ENCODE measurements at places on chromosomes 6 and 20. TPM values are rescaled to one million over a fixed set of nuclear protein-coding genes. Genes with fewer than 3 reads are reported as not detected.

Gene SLA2
- total RNA-seq, result not detected

Gene PTPRT
- not detected for total RNA-seq

Gene RPS6KA2
- 120 TPM for total RNA-seq

Gene ADGRF5
- 2.0 TPM for total RNA-seq

Gene TBXT
- not detected for total RNA-seq

Gene PIM1
- total RNA-seq, result 3.6 TPM

- DNase-seq, result no peak
Observed at GRCh38 chr6:133816171-133816570, 72.7 kb upstream of the TCF21 start.

GRCh38 chr20:46999801-47000465 is 105.3 kb downstream of the EYA2 start:
- DNase-seq, result no peak

DNA sequence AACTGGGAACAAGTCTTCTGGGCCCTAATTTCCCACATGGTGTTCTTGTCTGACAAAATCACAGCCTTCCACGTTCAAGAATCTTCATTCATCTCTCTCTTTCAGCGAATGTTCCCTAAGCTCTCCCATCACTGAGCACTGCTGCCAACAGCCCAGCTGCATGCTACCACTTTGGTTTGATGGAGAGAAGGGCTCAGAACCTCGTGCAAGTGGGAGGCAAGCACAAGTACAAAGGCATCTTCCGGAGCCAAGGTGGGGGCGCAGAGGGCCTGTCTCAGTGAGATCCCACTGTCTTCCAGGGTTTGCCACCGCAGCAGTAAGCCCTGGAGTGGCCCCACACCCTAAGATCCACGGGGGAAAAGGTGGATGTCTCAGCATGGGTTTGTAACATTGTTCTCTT is 17.2 kb downstream of the DLL1 start:
- no peak for DNase-seq

DNA sequence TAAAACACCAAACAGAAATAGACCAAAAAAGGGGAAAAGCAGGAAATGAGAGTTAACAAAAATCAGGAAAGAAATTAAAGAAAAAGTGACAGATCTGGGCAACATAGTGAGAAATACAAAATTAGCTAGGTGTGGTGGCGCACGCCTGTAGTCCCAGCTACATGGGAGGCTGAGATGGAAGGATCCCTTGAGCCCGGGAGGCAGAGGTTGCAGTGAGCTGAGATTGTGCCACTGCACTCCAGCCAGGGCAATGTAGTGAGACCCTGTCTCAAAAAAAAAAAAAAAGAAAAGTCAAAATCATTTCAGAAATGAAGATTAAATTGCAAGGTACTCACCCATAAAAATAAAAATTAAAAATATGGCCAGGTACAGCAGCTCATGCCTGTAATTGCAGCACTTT is 13.0 kb upstream of the GRM4 start:
- DNase-seq, result no peak

DNA sequence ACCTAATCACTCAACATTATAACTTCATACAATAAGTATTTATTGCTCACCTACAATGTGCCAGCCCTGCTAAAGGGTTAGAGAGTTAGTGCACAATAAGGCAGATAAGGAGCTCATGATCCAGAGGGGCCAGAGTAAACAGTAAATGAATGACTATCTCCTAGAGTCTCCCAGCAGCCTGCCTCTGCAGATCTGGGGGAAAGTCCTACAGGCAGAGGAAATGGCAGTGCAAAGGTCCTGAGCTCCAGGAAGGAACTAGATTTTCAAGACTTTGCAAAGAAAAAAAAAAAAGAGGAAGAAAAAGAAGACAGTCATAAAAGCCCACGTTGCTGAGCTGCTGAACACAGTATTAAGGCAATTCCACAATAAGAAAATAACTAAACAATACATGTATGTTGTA is 160.1 kb downstream of the SIM1 start:
- DNase-seq, result peak; percentile 67

- DNase-seq, result peak; percentile 22
Observed at GRCh38 chr6:166997768-166998255, 1.4 kb upstream of the CEP43 start.

DNA sequence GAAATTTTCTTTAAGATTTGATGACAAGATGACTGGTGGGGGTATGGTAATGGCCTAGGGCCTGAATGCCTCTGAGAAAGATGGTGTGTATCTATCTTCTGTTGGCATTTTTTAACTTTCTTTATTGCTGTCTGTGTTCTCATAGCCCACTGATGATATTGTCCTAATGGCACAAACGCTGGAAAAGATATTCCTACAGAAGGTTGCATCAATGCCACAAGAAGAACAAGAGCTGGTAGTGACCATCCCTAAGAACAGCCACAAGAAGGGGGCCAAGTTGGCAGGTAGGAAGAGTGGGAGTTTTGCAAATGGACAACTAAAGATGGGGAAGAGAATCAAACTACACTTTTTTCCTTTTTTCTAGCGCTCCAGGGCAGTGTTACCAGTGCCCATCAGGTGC is 7.5 kb downstream of the BRD2 start:
- no peak for DNase-seq

DNA sequence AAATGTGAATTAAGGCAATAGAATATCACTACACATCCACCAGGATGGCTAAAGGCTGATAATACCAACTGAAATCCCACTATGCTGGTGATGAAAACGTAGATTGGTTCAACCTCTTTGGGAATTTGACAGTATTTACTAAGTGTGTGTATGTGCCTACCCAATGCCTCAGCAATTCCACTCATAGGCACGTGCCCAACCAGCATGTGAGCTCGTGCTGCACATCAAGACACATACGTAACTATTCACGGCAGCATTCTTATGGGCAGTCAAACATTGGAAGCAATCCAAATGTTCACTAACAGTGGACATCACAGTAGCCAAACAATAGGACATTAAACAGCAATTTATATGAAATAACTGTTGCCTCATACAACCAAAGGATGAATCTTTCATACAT is 15.7 kb upstream of the AFDN start:
- DNase-seq, result no peak

DNA sequence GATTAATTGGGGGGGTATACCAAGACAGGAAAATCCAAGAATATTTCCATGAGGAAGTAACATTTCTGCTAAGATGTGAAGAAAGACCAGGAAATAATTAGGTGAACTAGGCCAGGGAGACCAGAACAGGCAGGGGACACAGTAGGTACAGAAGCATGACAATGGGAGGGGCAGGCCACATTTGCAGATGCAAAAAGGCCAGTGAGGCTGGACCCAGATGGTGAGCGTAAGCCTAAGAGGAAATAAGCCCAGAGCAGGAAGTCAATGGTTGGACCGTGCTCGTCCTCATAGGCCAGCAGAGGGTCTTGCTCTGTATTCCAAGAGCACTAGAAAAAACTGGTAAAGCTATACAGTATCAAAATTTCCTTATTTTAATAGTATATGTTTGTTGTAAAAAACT is 9.4 kb downstream of the CEP162 start:
- no peak for DNase-seq

DNA sequence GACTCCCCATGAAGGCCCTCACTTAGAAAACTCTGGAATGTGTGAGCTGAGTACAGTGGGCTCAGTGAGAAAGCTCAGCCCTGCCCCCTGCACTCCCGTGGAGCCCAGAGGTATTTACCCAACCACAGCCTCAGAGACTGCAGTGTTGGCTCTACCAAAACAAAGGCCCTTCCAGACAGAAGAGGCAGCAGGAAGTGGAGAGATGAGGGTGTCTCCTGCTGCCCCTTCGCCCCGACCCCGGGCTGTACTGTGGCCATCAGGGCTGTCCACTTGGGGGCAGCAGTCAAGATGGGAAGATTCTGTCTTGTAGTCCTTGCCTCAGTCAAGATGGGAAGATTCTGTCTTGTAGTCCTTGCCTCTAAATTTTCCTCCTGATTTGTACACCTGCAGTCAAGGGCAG is 341.3 kb downstream of the TAF4 start:
- DNase-seq, result no peak

- DNase-seq, result no peak
Observed at GRCh38 chr6:106212576-106212975, 113.0 kb downstream of the ATG5 start.

GRCh38 chr20:47821481-47822100 is 36.3 kb upstream of the SULF2 start:
- DNase-seq, result no peak

- DNase-seq, result no peak
Observed at GRCh38 chr6:131134980-131135243, 355 bp upstream of the AKAP7 start.

DNA sequence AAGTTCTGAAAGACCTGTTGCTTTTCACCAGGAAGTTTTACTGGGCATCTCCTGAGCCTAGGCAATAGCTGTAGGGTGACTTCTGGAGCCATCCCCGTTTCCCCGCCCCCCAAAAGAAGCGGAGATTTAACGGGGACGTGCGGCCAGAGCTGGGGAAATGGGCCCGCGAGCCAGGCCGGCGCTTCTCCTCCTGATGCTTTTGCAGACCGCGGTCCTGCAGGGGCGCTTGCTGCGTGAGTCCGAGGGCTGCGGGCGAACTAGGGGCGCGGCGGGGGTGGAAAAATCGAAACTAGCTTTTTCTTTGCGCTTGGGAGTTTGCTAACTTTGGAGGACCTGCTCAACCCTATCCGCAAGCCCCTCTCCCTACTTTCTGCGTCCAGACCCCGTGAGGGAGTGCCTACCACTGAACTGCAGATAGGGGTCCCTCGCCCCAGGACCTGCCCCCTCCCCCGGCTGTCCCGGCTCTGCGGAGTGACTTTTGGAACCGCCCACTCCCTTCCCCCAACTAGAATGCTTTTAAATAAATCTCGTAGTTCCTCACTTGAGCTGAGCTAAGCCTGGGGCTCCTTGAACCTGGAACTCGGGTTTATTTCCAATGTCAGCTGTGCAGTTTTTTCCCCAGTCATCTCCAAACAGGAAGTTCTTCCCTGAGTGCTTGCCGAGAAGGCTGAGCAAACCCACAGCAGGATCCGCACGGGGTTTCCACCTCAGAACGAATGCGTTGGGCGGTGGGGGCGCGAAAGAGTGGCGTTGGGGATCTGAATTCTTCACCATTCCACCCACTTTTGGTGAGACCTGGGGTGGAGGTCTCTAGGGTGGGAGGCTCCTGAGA is at the start of gene HFE:
Gene HFE (plus strand): TSS at position 146 of the 832 bp plus-strand sequence. CDS start 12 bp downstream, at position 158.
- DNase-seq, result no peak

- no peak for DNase-seq
Observed at GRCh38 chr20:5127204-5127858, 523 bp downstream of the CDS2 start.

GRCh38 chr6:16430391-16431089 is 192.2 kb downstream of the GMPR start:
- no peak for DNase-seq

GRCh38 chr6:111873178-111874024 is at the start of gene FYN:
FYN (minus strand) TSS chr6:111873452; CDS start chr6:111720051, 153,401 bp downstream.
- peak; percentile 87 for DNase-seq

DNA sequence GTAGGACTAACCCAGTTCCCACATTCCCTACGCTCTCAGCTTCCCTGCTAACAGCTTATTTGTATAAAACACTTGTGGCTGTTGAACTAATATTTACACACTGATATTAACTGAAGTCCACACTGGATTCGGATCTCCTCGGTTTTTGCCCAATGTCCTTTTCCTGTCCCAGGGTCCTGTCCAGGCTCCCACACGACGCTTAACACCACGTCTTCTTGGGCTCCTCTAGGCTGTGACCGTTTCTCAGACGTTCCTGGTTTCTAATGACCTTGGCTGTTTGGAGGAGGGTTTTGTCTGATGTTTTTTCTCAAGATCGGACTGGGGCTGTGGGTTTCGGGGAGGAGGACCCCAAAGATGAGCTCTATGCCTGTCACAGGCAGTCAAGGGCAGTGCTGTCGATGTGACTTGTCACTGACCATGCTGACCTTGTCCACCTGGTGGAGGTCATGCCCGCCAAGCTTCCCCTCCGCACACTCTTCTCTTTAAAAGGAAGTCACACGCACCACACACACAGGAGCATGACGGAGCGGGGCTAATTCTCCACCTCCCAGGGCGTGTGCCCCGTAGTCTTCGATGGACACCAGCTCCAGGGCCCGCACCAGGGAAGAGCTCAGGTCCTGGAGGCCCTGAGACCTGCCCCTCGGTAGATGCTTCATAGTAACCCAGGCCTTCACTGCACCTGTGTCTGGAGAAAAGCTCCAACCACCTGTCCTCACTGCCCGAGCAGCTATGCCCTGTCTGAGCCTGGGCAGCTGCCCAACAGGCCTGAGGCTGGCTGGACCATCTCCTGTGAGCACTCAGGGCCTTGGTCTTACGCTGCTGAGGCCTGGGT is 72.0 kb downstream of the TTLL2 start:
- no peak for DNase-seq

GRCh38 chr20:53888510-53888909 is 181.9 kb downstream of the BCAS1 start:
- no peak for DNase-seq

DNA sequence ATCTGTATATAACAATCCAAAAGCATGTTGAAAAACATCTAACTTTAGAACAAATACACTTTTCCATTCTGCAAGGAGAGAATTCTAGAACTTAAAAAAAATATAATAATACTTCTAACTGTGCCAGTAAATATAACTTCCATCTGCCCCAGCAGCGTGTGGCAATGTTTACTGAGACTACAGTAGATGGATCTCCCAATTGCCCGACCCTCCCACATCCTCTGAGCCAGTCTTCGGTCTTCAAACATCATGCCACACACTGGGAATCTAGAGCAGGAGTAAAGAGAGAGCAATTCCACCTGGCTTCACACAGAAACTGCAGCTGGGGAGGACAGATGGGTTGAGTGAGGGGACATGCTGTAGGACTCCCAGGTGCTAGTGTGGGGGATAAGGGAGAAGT is 121.3 kb upstream of the NHSL1 start:
- DNase-seq, result no peak

DNA sequence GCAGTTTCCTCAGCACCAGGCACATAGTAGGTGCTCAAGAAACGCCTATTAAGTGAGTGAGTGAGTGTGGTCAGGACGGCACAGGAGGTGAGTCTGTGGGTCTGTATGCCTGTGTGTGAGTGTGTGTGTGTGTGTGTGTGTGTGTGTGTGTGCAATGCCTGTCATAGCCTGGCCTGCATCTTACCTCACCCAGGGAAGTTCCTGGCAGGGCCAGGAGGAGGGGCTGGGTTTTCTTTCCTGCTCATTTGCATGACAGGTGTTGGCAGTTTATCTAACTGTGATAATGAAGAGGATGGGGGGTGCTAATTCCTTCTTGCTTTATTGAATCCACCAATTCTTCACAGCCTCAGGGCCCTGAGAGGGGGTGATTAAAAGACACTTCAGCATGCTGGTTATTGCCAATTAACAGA is 146.7 kb upstream of the MLN start:
- no peak for DNase-seq

- no peak for DNase-seq
Observed at GRCh38 chr6:33081098-33081824, 5.5 kb downstream of the HLA-DPB1 start.

All from pulmonary artery endothelial cell (primary cell).